ENCODE measurements at places on chromosomes 5 and 9. TPM values are rescaled to one million over a fixed set of nuclear protein-coding genes. Genes with fewer than 3 reads are reported as not detected.

DNA sequence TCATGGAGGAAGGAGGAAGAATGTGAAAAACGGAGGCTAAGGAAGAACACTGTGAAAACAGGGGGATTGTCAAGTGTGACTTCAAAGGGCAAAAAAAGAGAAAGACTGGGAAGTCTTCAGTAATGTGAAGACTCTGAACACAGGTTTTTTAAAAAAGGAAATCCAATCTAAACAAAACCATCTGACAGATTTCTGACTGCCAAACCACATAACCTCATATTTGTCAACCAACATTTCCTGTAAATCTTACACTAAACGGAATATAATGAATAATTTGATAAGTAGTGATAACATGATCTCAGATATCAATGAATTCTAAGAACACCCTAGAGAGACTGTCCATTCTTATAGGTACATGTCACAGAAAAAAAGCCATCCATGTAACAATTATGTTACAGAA, 124.7 kb downstream of the FBN2 start:
- DNase-seq: no peak

- no peak for DNase-seq
Measured at GRCh38 chr5:29896646-29897045, 1296.8 kb upstream of the CDH6 start.

GRCh38 chr9:128006332-128006996, 25.7 kb upstream of the EEIG1 start:
- DNase-seq: no peak

DNA sequence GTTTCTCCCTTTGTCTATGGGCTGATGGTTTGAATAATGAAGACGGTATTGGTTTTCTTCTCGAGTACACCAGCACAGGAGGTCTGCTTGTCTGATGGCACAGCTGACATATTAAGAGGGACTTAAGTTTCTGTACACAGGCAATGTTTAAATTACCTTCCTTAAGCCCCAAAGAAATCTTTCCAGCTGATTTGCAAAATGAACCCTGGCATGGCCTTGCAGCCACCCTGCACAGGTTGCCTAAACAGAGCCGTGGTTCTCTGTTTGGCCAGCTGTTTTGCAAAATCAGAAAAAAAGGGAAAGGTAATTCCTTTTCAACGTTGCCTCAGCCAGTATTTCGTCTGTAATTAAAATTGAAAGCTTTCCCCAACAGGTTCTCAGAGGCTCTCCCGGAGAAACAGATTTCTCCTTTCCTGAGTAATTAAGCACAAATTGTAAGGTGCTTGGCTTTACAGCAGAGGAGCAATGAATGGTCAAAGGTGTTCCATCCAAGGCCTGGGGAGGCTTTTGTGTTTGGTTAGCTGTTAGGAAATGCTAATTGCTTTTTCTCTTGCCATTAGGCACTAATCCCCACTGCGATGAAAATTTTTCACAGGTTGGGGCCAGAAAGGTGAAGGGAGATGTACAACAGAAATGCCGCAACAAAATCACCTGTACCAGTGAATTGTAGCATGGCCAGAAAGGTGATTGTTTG, 138.9 kb downstream of the RASEF start:
- DNase-seq: no peak

DNA sequence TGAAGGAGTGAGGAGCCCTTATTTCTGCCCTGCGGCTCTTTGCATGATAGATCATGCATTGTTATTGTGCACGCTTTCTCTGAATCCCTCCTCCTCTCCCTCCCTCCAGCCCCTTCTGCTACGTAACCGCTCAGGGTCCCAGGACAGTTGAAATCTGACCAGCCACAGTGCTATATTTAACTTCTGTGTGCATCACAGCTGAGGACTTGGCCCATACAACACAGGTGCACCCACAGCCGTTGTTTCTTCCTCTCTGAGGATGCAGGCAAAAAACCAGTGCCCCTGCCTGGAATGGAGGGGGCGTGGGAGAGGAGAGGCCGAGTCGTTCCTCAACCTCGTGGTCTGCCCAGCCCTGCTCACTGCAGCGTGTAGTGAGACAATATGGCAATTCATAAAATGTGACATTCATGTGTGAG, 335.6 kb upstream of the CLINT1 start:
- no peak for DNase-seq

- no peak for DNase-seq
Measured at GRCh38 chr5:140041492-140042392, 1.4 kb downstream of the NRG2 start.

- no peak for DNase-seq
Measured at GRCh38 chr9:82130331-82131042, 141.9 kb downstream of the SPATA31D1 start.

DNA sequence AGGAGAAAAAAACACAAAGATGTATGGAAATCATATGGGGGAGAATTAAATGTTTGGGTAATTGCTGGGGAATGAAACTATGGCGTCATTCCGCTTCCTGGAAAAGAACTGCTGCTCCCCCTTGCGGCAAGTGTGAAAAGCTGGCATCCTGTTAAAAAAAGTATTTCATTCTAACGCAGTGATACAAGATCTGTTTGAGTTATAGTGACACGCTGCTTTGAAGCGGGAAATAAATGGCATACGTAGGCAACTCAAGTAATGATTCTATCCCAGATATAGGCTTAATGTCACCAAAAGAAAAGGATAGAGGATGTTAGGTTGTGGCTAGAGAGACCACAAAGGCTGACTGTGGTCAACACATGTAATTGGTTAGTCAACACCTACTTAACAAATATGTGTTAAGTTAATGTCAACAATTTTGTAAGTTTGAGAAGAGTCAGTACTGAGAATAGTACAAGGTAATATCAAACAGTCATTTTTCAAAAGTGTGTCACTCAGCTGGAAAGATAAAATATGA, 70.2 kb upstream of the ALDH1A1 start:
- DNase-seq: peak; percentile 54

MEF2C gene
- polyA plus RNA-seq: 43.5 TPM

DNA sequence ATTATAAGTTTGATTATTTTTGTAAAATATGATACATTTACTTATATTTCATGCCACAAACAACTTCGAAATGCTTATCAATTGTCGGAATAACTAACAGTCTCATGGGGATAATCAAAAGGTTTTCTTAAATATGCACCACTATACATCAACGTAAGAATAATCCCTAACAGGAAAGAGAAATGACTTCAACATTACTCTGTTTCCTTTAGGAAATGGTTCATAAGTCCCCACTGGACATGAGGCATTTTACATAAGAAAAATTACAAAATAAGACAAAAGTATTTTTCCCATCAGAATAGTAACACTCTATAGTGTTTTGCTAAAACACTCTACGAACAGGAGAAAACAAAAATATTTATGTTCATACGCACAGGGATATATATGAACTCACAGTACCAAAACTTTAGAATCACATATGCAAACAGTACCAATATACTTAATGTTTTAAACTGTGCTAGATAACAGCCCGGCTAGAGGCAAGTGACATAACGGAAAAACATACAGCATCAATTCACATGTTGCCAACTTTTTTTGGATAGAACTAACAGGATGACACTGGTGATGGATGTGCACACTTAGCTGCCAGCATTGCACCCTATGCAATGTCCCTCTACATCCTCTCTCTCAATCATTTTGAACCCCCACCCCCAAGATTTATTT, 120.5 kb downstream of the NFIB start:
- no peak for DNase-seq

DNA sequence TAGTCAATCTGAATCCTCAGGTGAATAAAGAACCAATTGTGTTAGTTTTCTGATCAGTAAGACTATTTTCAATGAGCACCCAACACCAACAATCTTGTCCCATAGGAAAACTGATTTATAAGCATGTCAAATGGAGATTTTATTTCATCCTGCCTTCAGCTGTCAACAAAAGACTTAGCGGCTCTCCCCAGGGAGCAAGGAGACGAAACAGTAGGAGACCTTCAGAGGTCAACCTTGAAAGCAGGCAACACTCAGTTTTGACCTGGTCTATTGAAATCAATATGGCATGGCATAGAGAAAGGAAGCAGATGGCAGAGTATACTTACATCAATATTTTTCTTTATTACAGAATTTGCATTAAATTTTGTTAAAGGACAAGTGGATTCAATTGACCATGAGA, 34.1 kb downstream of the ZNF622 start:
- DNase-seq: no peak

IFNK gene
- not detected for polyA plus RNA-seq

GRCh38 chr5:79547429-79547822, 33.5 kb upstream of the HOMER1 start:
- no peak for DNase-seq

- no peak for DNase-seq
Measured at GRCh38 chr5:3858524-3858923, 262.9 kb downstream of the IRX1 start.

DNA sequence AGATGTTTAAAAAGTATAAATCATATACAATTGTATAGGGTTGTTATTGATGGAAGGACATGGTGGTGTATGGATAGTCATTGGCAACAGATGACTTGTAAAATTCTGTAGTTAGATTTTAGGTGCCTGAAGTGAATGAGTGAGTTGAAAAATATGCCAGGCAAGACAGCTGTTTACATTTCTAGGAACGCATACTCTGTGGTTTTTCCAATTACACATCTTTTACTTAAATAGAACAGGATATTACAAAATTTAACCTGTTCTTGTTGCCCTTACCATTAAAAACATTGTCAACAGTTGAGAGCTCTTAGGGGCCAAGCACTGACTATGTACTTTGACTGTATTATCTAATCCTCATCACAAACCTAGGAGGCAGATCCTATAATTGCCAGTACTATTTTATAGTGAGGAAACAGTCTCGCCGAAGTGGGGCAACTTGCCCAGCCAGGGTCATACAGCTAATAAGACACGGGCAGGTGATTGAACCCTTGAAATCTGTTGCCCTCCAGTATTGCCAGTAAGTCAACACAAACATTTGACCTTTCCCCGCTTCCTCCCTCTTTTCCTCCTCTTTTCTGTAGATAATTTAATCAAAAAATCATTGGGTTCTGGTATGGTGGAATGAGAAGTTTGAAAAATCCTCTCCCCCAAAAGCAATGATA, 88.6 kb downstream of the MACROH2A1 start:
- DNase-seq: no peak

GRCh38 chr9:78030553-78031443, 813 bp downstream of the GNAQ start:
- peak; percentile 35 for DNase-seq

AHRR gene
- 2.4 TPM for polyA plus RNA-seq

GRCh38 chr9:130235558-130236435, 29.8 kb upstream of the HMCN2 start:
- DNase-seq: no peak

GRCh38 chr5:87912419-87912818, 356.2 kb downstream of the TMEM161B start:
- no peak for DNase-seq

NEUROG1 gene
- polyA plus RNA-seq: not detected

GRCh38 chr9:107740088-107740980, 250.8 kb upstream of the KLF4 start:
- no peak for DNase-seq

DNA sequence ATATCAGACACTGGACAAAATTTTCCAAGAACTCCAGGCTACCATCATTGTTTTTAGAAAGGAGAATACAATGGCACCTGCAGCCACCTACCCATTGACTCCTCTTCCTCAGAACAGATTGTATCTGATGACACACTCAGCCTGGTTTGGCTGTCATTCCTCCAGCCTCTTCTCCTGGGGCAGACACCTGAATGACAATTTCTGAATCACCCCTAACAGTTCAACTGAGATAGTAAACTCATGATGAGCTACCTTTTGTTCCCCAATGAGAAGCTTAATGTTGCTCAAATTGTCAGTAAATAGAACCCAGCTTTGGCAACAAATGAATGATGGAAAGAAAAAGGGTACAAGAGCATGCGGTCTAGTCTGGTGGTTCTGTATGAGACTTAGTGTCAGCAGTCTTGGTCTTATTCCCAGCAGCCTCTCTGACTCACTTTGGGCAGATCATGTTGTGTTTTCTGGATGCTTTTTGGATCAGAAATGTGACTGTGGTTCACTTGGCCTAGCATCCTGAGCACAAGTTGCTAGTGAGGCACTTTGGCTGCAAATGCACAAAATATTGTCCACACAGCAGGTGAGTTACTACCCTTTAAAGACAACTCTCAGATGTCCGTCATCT, 78.3 kb downstream of the MAMDC2 start:
- DNase-seq: no peak

DMRT3 gene
- 1.7 TPM for polyA plus RNA-seq

DNA sequence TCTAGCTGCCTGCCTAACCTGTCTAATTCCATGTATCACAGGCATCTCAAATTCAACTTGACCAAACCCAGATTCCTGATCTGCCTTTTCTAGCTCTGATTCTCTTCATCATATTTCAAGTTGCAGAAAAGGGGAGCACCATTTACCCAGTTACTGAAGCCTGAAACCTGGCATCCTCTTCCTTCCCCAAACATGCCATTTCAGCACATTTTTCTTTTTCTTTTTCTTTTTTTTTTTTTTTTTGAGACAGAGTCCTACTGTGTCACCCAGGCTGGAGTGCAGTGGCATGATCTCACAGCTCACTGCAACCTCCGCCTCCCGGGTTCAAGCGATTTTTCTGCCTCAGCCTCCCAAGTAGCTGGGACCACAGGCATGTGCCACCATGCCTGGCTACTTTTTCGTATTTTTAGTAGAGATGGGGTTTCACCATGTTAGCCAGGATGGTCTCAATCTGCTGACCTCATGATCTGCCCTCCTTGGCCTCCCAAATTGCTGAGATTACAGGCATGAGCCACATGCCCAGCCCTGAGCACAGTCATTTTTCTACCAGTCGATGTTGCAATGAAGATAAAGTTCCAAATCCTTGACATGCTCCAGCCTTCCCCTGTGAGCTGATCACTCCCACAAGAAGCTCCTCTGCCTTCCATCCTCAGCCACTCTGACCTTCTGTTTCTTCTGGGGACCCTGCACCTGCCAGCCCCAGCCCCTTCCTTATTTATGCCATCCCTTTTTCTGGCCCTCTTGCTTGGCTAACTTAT, 32.2 kb downstream of the ACER2 start:
- no peak for DNase-seq

DNA sequence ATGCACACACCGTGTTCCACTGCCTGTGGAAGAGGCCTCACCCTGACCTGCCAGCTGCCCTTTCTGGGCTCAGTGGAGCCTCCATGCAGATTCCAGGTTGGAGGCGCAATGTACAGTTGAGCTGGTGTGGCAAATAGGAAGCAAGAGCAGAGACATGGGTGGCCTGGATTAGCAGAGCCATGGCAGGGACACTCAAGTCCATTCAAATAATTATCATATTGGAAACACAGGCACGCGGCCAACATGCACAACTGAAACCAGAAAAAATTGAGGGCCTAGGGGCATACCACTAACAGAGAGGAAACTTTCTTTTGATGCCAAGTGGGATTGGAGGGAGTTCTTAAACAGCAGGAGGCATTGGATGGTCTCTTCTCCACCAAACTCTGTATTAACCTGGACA, 35.8 kb downstream of the OTULINL start:
- DNase-seq: no peak

DNA sequence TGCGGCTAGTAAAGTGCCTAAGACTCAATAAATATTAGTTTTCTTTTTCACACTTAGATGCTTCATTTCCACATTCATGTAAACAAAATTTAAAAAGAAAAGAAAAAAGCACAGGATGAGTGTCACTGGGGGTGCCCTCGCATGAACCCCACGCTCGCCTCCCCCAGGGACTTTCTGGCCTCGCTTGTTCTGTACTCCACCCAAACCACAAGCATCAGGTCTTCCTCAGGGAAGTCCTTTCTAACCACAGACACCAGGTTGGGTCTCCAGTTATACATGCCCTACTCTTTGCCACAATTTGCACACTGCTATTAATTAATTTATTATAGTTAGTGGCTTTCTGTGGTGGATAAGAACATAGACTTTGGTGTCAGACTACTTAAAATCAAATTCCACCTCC, 92.4 kb downstream of the RORB start:
- DNase-seq: no peak

GRCh38 chr5:124724357-124725039, 21.9 kb downstream of the ZNF608 start:
- no peak for DNase-seq
